G401 (cell line): ENCODE measurements at places on chromosomes 4 and X. TPM values are rescaled to one million over a fixed set of nuclear protein-coding genes. Genes with fewer than 3 reads are reported as not detected.

NAT8L gene
- total RNA-seq, result 9.5 and 11.4 TPM in 2 replicates

GATA1 gene
- not detected in 2 replicates for total RNA-seq

ZFYVE28 gene
- 9.4 and 11.4 TPM in 2 replicates for total RNA-seq

PDCL2 gene
- total RNA-seq, result not detected in 2 replicates

SORCS2 gene
- total RNA-seq, result under 0.01 TPM in 1 of 2 replicates, not detected in the other

TMSB15A gene
- total RNA-seq, result 2.1 and 9.7 TPM in 2 replicates

RNF113A gene
- total RNA-seq, result 6.2 and 7.5 TPM in 2 replicates

SPANXN2 gene
- total RNA-seq, result not detected in 2 replicates

GPR143 gene
- 0.31 TPM in 1 of 2 replicates, not detected in the other for total RNA-seq

RHOXF1 gene
- total RNA-seq, result not detected in 2 replicates

EREG gene
- not detected in 2 replicates for total RNA-seq

GRPEL1 gene
- total RNA-seq, result 32.2 and 33.8 TPM in 2 replicates

PAK3 gene
- 0.44 TPM in 1 of 2 replicates, not detected in the other for total RNA-seq

TMPRSS11B gene
- total RNA-seq, result not detected in 2 replicates

TMEM128 gene
- 51.1 and 89.3 TPM in 2 replicates for total RNA-seq

PLXNB3 gene
- total RNA-seq, result 1.5 TPM in 1 of 2 replicates, not detected in the other

POU3F4 gene
- not detected in 2 replicates for total RNA-seq

NDP gene
- total RNA-seq, result not detected in 2 replicates

HSFX2 gene
- total RNA-seq, result not detected in 2 replicates

ZMAT1 gene
- 0.68 and 1.6 TPM in 2 replicates for total RNA-seq

BEND2 gene
- not detected in 2 replicates for total RNA-seq

TMEM35A gene
- total RNA-seq, result 0.92 and 2.4 TPM in 2 replicates

GPC3 gene
- 730 and 743 TPM in 2 replicates for total RNA-seq

CSAG1 gene
- total RNA-seq, result not detected in 2 replicates

SPANXD gene
- total RNA-seq, result not detected in 2 replicates

WNK3 gene
- 5.2 and 5.4 TPM in 2 replicates for total RNA-seq

FIP1L1 gene
- total RNA-seq, result 43.3 and 63.8 TPM in 2 replicates
